ENCODE measurements at places on chromosomes 4 and X.

DNA sequence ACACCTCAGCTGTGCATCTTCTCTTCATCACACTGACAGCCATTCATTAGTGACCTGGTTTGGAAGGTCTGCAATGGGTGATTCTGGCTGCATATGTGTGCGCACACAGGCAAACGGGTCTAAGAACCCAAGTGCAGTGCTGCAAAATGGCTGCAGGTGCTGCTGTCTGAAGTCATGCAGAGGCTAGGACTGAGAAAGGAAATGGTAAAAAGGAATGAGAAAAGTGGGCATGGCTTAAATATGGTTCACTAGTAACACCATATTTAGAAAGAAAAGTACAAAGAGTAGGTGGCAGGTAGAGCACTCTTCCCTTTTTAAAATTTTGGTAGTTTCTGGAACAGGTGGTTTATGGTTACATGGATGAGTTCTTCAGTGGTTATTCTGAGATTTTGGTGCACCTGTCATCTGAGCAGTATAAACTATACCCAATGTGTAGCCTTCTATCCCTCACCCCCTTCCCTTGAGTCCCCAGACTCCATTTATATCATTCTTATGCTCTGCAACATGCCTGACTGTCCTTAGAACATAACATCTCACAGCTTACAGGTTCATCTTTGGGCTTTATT, 78.4 kb downstream of the CCNG2 start:
- no peak for DNase-seq

DNA sequence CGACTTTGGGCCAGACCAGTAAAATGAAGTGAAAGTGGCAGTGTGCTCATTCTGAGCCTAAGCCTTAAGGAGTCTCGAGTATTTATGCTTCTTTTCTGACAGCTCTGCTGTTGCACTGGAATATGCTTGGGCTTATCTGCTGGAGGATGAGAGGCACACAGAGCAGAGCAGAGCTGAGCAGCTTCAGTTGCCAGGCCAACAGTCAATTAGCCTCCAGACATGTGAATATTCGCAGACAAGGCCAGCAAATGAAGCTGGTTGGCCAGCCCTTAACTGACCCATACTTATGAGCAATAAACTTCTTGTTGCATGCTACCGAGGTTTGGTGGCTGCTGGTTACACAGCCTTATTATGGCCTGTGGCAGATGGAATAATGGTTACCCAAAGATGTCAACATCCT, 203.0 kb upstream of the GEMIN8 start:
- DNase-seq = no peak

- peak; percentile 22 for DNase-seq
These were observed 140.2 kb downstream of the STIM2 start for GRCh38 chr4:27000820-27001219.

DNA sequence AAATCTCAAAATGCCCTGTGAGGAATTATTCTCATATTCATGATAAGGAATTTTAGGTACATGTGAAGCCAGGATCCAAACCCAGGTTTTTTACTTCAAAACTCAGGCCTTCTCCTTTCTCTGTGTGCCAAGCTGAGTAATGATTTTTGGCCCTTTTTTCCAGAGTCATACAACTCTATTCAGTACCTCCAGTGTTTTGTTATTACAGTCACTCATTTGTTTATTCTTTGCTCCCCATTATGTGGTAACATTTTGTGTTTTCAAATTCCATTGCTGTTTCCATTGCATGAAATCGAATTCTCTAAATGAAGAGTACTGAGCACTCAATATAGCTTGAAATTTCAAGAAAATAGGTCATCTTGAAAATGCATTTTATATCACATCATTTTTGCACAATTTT, 315.4 kb downstream of the NR3C2 start:
- DNase-seq = no peak

DNA sequence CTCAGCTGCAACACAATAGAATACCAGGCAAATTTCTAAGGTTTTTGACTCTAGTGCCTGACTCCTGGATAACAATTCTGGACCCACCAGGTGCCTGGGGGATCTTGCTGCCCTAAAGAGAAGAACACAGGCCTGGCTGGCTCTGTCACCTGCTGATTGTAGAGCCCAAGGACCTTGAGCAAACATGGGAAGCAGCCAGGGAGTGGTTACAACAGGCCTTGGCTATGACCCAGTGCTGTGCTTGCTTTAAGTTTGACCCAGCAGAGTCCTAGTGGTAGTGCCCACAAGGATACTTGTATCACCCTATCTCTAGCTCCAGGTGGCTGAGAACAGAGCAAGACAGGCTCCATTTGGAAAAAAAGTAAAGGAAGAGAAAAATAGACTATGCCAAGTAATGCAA, 176.8 kb upstream of the DCAF12L2 start:
- no peak for DNase-seq
